DMS79 treated with DMSO at 0.1 percent for 48 hours (cell line): ENCODE measurements at places on chromosomes 7 and 10.

DNA sequence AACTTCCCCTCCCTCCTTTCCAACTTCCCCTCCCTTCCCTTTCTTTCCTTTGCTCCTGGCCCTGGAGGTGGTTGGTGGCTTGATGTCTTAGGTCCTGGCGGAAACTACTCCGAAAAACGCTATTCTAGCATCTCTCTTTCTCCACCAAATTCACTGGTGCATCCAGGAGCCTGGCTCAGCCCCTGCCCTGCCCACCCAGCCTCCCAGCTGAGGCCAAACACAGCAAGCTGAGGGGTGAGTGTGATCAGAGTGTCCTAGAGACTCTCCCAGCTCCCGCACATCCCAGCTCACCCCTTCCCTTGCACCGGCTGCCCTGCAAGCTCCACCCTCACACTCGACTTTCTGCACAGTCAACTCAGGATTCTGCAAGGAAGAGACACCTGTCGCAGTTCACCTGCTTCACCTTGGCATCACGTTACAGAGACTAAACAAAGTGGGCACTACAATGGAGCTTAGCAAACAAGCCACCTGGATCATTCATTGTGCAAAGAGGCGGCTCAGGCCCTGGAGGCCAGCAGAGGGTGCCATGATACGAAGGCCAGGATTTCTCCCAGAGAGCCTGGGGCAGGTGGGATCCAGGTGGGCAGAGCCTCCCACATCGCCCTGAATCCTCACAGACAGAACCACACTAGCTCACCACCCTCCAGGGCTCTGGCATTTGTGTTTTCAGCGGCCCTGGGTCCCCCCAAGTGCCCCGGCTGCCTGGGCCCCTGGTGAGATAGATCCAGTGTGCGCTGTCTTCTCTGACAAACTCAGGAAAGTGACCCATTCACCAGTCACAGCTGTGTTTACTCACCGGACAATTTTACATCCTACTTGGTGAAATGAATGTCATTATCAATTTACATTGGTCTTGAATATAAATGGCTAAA is 169.6 kb downstream of the TCERG1L start:
- DNase-seq, result peak; percentile 82

- no peak for DNase-seq
Measured at GRCh38 chr7:33558549-33559323, 346.6 kb upstream of the BMPER start.

DNA sequence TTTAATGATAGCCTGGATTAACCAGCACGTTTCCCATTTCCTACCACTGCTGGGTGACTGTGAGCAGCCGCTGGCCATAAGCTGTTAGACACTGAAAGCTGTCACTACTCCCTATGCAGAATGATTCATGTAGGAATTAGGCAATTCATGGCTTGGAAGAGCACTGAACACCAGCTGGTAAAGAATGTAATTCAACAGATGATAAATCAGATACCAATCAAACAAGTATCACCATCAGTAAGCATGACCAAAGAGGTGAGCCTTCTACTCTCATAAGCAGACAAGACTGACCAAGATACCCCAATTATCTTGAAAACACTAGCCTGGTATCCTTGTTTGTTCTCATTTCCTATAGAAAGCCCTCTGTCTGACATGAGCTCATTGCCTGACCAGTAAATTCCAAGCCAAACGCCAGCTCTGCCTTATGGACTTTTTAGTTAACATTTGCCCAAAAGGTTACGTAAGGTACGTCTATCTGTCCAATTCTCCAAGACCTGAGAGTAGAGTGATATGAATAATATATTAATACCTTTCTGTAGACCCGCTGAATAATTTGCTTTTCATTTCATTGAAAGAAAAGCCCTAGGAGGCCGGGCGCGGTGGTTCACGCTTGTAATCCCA is 127.7 kb downstream of the ELMO1 start:
- DNase-seq, result no peak

GRCh38 chr10:92834331-92834730 is 14.0 kb upstream of the EXOC6 start:
- no peak for DNase-seq

DNA sequence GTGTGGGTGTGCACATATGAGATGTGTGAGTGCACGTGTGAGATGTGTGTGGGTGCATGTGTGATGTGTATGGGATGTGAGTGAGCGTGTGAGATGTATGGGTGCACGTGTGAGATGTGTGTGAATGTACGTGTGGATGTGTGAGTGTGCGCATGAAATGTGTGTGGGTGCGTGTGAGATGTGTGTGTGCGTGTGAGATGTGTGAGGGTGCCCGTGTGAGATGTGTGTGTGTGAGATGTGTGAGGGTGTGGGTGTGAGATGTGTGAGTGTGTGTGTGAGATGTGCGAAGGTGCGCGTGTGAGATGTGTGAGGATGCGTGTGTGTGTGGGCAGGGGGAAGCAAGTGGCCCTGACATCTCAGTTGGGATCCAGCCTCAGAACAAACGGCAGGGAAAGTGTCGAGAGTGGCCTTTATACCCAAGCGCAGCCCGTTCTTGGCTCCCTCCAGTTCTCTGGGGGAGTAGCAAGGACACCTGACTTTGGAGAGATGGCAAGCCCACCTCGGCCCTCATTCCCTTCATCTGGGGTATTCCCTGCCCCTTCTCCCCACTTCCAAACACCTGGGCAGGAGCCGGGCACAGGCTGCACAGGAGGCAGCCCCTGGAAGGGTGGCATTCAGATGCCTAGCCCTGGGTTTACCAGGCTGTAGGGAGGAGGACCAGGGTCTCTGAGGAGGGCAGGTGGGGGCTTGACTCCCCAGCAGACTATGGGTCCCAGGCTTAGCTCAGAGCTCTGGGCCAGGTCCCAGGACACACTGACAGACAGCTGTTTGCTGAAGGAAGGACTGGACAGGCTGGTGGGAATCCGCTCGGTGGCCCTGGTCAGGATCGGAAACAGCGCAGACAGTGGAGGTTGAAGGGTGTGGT is 31.6 kb downstream of the PPIF start:
- no peak for DNase-seq

DNA sequence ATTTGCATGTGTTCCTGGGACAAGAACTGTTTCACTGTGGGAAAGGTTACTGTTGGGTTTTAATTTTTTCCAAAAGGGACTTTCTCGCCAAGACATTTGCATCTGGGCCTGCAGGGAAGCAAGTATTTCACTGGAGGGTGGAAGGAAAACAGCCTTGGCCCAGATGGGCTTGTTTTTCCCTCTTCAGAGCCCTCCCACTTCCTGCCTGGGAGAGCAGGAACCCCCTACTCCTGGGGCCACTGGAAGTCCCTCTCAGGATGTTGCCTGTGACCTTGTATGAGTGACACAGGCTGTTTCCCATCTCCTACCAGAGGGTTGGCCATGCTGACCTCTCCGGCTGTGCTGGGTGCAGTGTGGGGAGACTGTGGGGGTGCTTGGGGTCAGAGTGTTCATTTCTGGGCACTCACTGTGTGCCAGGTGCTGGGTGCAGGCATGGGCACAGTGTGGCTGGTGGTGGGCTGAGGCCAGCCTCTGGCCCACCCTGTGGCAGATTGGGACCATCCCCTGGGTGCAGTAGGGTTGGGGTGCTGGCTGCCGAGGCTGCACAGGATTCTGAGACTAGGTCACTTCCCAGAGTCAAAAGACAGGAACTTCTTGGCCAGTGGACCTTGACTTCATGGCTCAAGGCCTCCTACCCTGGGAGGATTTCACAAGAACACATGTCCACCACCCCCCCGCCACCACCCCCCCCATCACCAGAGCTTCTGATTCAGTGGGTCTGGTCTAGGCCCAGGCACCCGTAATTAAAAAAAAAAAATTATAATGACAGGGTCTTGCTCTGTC is 10.2 kb downstream of the TSPAN15 start:
- no peak for DNase-seq

- peak; percentile 2 for DNase-seq
Measured at GRCh38 chr10:29791773-29792172, 157.0 kb upstream of the SVIL start.

- no peak for DNase-seq
Measured at GRCh38 chr7:16638282-16639280, 7.0 kb downstream of the ANKMY2 start.

GRCh38 chr10:95287281-95287680 is 3.5 kb downstream of the PDLIM1 start:
- DNase-seq, result peak; percentile 9

GRCh38 chr10:87524296-87524695 is 19.6 kb downstream of the MINPP1 start:
- DNase-seq, result no peak

DNA sequence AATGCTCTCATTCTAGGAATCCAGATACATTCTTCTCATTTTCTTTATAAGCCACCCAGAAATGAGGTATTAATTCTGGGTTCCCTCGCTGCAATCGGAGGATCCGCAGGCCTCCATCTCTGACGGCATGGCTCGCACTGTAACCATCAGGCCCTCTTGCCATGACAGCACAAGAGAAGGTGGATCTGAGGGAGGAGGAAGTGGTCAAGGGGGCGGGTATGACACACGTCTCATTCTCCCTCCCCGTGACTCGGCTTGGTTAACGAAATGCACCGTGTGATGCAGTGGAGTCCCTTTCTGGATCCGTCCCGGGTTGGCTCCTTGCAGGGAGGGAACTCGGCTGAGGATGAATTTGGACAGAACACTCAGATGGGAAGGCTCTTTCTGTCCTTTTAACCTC is 280.2 kb downstream of the TCERG1L start:
- DNase-seq, result no peak

DNA sequence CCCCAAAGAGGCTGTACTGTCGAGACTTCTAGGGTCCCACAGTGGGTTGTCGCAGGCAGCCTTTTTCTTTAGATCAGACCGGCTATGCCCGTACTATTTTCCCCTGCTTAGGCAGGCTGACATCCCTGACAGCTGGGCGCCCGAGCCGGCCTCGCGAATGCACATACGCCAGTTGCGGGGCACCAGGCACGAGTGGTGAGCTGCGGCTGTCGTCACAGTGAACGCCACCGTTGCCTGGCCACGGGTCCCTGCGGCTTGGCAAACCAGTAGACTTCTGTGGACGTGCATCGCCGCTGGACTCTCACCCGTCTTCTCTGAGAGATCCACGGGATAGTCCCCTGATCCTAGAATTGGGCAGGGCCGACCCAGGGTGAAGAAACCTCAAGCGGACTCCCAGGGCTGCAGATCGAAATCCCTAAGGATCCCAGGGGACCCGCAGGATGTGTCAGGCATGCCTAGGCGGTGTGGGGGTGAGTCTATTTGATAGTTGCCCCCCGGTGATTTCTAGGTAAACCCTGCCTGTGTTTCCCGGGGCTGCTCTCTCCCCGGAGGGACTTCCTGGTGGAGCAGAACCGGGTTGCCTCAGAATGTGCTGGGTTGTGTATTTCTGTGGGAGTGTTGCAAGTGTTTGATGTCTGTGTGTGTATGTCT is 33.0 kb upstream of the ZNF273 start:
- DNase-seq, result no peak

- no peak for DNase-seq
Measured at GRCh38 chr10:43865265-43866135, 216.8 kb upstream of the ZNF32 start.

GRCh38 chr7:50196719-50197118 is 103.7 kb upstream of the ZPBP start:
- no peak for DNase-seq

- DNase-seq, result no peak
Measured at GRCh38 chr7:6258440-6259182, 13.8 kb downstream of the CYTH3 start.

DNA sequence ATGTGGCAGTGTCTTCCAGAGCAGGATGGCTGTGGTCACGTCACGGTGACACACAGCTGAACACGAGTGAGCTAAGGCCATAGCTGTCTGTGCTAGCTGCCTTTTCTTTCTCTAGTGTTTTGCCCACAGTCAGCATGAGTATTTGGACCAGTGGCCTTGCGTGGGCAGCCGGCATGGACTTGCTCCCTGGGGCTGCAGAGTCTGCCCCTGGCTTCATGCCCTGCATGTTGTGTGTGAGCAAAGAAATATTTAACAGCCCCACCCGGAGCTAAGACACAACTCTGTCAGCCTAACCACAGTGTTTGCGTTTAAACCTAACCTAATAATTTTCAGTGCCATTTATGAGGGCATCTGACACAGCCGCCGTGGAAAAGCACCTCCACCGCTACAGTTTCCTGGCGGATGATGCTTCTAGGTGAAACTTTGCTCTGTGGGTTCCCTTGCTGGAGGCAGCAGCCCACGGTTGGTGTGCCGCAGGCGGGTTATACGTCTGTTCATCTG is 14.6 kb downstream of the CHST12 start:
- no peak for DNase-seq

GRCh38 chr10:126564326-126564888 is 106.1 kb downstream of the C10orf90 start:
- no peak for DNase-seq

DNA sequence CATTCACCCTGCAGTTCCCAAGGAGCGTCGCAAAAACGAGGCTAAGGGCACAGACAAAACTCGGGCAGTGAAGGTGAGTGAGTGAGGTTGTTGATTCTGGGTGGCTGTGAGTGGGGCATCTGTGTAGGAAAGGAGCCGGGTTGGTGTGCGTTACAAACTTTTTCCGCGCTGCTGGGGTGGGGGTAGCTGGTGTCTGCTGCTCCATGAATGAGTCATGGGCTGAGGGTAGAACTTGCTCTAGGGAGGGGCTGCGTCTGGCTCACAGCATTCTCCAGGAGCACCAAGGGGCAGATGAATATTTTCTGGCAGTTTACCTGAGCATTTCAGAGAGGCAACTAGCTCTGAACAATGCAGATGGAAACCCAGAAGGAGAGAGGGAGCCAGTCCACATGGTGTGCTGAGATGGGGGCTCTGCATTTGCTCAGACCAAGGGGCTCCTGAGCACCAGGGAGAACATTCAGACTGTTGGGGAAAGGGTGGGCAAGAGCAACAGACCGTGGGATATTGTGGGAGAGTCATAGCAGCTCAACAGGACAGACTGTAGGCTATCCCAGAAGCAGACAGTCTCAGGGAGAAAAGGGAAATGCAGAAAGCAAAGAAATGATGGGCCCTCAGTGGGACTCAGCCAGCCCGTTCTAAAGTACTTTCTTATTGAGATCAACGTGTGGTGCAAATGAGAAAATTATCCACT is 18.8 kb downstream of the NOBOX start:
- no peak for DNase-seq
